ENCODE measurements at places on chromosomes 6 and 20. TPM values are rescaled to one million over a fixed set of nuclear protein-coding genes. Genes with fewer than 3 reads are reported as not detected.

DNA sequence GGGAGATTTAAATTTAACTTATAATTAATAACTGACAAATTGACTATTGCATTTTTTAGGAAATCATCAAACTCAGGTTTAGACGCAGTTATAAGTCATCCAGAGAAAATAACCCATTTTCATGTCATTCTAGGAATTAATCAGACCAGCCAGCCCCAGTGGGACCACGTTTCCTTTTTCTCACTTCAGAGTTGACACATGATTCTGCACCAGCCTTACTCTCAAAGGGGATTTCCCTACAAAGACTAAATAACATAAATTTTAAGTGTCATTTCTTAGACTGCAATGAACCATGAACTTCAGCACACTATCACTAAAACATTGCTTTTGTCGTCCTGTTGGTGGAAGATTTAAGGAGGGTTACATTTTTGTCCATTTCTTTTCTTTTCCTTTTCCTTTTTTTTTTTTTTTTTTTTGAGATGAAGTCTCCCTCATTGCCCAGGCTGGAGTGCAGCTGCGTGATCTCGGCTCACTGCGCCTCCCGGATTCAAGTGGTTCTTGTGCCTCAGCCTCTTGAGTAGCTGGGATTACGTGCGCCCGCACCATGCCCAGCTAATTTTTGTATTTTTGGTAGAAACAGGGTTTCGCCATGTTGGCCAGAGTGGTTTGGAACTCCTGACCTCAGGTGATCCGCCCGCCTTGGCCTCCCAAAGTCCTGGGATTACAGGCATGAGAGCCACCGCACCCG lies 3.6 kb downstream of the IPCEF1 start:
- no peak for DNase-seq

DNA sequence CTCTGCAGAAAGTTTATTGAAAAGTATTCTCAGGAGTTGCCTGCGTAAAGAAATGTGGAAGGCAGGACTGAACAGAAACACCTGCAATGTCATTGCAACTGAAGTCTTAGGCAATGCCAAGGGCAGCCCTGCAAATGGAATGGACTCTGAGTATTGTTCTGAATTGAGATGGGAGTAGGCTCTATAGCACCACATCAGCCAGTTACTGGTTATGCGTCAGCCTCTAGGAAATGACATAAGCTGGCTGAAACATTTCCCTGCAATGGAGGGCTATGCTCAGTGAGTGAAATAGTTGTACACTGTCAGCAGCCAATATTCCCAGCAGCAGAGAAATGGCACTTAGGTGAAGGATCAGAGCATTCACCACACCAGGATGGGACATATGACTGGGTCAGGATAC lies 13.8 kb upstream of the GJE1 start:
- no peak for DNase-seq

GRCh38 chr20:7673841-7674240 lies 266.4 kb downstream of the HAO1 start:
- no peak for DNase-seq

DNA sequence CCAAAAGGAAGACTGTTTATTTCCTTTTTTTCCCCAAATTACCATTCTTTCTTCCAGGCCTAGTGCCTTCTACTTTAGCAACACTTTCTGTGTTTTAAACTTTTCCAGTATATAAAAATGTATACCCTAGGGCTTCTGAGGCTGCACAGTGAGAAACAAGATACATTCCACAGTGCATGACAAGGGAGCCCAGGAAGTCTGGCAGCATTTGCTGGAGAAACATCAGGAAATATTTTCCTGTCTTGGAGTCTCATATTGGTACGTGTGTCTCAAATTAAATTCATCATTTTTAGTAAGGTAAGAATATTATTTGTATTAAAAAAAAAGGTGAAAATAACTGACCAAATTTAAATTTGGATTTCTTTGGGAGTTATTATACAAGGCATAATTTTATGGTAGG lies 662.6 kb downstream of the RFPL4B start:
- no peak for DNase-seq

GRCh38 chr20:32458061-32458836 lies 100.1 kb downstream of the ASXL1 start:
- no peak for DNase-seq

- no peak for DNase-seq
These were observed 3.3 kb downstream of the FGD2 start for GRCh38 chr6:37008484-37009465.

- DNase-seq: no peak
These were observed 261.5 kb downstream of the TAF4 start for GRCh38 chr20:61803915-61804751.

DNA sequence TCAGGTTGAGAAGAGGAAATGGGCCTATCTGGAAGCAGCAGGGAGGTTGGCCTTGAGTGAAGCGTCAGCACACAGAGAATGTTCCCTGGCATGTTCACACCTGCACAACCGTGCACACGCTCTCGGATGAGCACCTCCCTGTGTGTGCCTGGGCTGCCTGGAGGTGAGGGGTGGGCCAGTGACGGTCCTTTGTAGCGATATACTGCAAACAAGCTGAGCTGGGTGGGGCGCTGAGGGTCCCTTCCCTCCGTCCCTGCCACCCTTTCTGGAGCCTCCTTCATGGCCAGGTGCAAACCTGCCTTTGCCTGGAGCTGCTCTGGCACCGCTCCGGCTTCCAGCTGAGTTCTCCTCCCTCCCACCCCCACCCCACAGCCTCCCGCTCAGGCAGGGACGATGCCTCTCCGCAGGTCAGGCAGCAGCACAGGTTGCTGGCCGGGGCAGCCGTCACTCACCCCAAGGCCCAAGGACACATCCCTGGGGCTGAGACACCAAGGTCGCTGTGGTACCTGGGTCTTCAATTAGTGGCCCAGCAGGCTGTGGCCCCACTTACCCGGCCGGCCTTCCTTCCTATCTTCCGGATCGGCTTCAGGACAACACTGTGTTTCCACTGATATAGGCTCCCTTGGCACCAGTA lies 111.6 kb downstream of the ERMARD start:
- DNase-seq: peak; percentile 32

GRCh38 chr6:36054415-36054814 lies 26.8 kb downstream of the MAPK14 start:
- no peak for DNase-seq

DNA sequence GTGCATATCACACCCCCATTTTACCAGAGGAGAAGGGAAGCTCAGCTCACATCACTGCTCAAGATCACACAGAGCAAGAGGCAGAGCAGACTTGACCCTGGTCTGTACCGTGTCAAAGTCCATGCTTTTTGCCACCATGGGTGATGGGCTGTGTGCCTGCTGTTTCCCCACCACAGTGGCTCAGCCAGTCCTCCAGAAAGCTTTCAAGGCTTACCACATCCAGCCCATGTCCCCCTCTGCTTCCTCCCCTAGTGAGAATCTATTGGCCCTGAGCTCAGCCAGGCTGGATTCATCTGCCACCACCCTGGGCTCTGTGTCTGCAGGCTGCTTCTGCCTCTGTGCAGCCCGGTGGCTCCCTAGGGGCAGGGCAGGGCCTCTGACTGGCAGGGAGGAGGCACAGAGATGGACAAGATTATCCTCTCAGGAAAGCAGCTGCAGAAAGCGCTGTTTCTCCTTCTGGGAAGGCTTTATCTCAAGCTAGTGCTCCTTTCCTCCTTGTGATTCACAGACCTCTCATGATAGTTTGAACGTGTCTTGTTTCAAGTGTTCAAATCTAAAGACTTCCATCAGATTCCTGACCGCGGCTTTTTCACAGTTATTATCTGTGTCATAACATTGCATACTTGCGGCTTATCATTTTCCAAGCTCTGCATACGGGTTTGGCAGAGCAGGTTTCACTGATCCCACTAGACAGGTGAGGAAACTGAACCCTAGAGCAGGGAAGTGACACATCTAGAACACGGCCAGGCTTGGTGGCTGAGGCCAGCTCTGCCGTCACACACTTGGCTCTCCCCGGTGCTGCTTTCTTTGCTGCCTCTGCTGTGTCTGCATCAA lies 37.4 kb downstream of the VEGFA start:
- DNase-seq: peak; percentile 76

- no peak for DNase-seq
These were observed 156.1 kb upstream of the RIMS1 start for GRCh38 chr6:71730284-71730683.

SIRPB2 gene
- 0.50 TPM for total RNA-seq
